Pulmonary artery endothelial cell (primary cell): ENCODE measurements at places on chromosomes 7 and 10. TPM values are rescaled to one million over a fixed set of nuclear protein-coding genes. Genes with fewer than 3 reads are reported as not detected.

DNA sequence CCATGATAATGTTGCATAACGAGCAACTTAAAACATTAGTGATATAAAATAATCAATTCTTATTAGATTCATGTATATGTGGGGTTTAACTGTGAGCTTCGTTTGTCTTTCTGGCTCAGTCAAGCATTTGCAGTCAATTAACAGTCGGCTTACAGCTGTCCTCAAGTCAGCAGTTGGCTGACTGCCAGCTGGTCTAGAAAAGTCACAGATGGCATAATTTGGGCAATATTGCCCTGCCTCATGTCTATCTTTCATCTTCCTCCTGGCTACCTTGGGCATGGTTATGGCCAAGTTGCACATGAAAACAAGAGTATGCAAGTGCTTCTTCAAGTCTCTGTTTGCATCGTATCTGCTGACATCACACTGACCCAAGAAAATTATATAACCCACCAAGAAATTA, 186.1 kb upstream of the ZWINT start:
- DNase-seq: no peak

- no peak for DNase-seq
Measured at GRCh38 chr10:91924212-91925021, 847 bp downstream of the BTAF1 start.

DNA sequence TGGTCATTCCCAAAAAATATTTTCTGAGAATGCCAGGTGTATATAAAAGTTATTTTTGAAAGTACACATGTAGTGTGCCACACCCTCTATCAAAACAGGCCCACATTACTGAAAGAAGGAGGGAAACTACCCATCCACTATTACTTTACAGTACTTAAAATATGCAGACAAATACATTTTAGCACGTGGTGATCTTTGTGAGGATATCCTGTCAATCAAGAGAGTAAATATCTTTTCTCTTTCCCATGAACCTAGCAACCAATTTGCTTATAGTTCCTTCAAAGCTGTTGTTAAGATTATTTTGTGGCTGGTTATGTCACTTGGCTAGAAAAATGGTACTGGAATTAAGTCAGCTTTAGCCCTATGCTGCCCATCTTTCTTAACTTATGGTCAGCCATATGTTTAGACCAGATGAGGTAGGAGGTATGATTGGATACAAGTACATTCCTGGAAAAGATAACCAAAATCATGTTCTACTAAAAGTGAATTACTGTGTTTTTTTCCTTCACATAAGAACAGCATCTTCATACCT, 70.1 kb downstream of the AUTS2 start:
- no peak for DNase-seq

DNA sequence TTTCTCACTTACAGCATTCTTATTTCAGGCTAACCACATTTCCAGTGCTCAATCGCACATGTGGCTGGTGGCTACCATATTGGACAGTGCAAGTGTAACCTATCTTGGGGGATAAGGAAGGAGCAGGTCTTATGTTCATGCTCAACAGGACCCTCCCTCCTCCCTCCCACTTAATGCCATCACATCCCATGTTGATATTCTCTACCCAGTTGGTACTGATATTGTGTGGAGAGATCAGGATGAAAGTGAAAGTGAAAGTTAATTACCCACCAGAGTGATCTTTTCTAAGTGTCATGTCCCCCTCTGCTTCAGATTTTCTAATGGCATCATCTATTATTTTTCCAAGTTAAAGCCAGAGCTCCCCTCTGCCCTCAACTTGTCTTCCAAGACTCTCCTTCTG, 91.6 kb downstream of the BMPER start:
- no peak for DNase-seq

- no peak for DNase-seq
Measured at GRCh38 chr10:79409726-79410085, 35.7 kb downstream of the ZCCHC24 start.

DNA sequence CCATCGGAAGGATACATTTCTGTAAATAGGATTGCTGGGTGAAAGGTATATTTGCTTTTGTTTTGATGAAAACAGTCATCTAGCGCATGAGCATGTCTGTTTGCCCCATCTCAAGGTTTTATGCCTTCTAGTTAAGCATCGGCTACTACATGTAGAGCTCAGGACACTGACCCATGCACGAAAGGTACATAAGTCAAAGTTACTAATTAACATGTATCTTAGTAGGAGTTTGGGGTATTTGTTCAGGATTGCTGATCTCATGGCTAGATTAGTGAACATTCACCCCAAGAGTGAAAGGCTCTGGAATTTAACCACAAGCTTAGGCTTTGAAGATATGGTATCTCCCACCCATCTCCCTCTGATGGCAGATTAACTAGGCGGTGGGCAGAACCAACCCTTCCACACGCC, 91.5 kb downstream of the RBM20 start:
- no peak for DNase-seq

DNA sequence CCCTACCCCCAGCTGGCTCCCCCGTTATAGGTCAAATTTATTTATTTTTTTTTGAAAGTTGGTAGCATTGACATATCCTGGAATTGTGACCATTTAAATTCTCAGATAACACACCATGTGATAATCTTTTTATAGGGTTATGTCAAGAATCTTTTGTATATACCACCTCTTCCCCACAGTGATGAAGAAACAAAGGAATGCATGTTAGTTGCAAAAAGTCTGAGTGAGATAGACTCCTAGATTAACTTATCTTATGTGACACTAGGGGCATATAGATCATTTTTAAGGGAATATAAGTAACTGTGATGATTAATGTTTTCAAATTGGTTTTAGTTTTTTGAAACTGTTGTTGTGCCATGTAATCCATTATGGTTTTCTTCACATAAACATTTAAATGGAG, 68.3 kb downstream of the MLLT10 start:
- DNase-seq: no peak

GRCh38 chr7:142519079-142520078, 229.9 kb upstream of the PRSS1 start:
- DNase-seq: no peak

- DNase-seq: no peak
Measured at GRCh38 chr7:92766461-92767003, 69.8 kb downstream of the CDK6 start.

DNA sequence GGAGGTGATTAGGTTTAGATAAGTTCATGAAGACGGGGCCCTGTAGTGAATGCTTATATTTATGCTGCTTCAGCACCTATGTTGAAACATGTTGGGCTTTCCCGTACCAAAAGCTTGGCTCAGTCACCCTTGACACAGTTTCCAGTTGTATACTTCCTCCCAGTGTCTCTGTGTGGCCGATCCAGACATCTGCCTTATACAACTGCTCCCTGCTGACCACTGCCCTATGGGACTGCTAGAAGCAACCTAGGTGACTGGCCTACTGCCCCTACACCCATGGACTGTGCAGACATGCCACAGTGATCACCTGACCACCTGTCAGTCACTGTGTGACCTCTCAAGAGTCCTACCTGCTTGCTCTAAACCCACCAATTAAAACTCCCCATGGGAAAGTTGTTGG, 22.6 kb upstream of the TSPAN13 start:
- no peak for DNase-seq

DNA sequence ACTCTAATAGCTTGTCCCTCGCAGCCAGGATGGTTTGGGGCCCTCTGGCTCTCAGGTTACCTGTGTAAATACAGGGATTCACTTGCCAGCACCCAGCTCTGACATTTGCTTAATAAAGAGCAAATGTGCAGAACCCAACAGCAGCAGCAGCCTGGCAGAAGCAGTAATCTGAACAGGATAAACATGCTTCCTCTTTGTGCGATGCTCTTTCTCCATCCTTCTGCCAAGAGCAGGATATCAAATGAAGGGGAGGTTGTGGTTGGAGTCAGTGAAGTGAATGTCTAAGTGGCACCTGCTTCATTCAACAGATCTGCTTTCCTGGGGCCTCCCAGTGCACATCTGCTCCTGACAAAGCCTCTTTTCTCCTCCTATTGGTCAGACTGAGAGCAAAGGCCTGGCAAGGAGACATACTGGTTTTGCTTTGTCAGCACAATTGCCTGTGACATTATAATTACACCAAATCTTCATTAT, 130.3 kb downstream of the NRF1 start:
- DNase-seq: no peak

Gene CFAP70
- 0.13 and 0.28 TPM in 2 replicates for total RNA-seq

Gene TBRG4
- total RNA-seq: 79.0 and 88.3 TPM in 2 replicates

Gene ECHDC3
- total RNA-seq: 4.2 and 6.7 TPM in 2 replicates

Gene NPTX2
- 0.26 and 0.74 TPM in 2 replicates for total RNA-seq
